Natural killer cell (primary cell): ENCODE measurements at places on chromosomes 16 and 17. TPM values are rescaled to one million over a fixed set of nuclear protein-coding genes. Genes with fewer than 3 reads are reported as not detected.
A peak's percentile ranks its signal among the peaks of the same experiment; 100 is the strongest.

Gene KCNH4
- total RNA-seq, result 0.27 TPM

- DNase-seq, result peak; percentile 88
Measured at GRCh38 chr16:89360760-89361435, 129.5 kb downstream of the ANKRD11 start.

DNA sequence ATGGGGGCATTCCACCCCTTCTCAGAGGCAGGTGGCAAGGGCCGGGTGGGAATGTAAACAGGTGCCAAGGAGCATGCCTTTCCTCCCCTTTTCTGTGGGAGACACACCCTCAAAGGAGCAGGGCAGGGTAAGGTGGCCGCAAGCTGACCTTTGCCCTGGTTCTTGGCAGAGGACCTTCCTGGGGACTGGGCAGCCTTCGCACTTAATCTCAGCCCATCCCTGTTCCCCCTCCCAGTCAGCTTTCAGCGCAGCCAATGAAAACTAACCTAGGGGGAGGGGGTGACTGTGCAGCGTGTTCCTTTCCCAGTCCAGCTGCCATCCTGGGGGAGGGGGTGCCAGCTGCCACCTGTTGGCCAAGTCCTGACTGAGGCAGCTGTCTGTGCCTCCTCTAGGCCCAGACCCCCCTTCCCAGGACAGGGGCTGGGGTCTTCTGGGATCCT, 2.8 kb downstream of the TRAF4 start:
- no peak for DNase-seq

DNA sequence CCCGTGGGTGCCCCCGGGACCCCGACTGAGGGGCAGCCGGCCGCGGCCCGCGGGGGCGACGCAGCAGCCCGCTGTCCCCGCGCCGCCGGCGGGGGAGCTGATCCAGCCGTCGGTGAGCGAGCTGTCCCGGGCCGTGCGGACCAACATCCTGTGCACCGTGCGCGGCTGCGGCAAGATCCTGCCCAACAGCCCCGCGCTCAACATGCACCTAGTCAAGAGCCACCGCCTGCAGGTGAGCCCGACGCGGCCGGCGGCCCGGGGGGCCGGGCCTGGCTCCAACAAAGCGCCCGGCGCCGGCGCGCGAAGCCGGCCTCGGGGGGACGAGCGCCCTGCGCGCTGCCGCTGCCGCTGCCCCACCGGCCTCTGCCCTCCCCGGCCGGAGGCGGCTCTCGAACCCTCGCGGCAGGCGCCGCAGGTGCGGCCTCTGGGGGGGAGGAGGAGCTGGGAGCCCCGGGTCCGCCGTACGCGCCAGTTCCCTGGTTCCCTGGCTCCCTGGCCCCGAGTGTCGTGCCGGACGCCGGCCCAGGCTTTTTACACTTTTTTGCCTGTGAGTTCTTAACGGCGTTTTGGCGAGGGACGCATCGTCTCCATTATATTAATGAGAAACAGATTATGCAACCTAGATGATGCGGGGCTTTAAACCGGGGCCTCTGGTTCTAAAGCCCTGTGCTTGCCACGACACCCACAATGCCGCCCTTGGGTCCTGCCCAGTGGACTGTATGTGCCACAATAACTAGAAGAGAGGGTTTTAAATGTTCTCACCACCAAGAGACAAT, 521 bp downstream of the ATMIN start:
- no peak for DNase-seq

Gene TVP23C
- 28.2 TPM for total RNA-seq

DNA sequence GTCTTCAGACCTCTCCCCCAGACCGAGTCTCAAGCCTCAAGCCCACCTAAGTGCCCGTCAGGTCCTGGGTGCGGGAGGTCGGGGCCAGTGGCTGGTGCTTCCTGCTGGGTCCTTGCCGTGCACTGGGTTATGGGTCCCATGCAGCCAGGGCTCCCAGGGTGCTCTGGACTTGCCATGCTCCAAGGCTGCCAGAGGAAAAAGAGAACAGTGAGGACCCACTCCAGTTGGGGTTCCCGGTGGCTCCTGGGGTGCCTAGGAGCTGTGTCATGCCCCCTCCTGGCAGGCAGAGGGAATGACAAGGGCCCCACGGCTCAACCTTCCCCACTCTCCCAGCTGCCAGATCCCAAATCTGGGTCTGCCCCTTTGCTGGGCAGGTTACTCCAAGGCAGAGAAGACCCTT, 3.8 kb downstream of the SNX20 start:
- DNase-seq, result peak; percentile 55

DNA sequence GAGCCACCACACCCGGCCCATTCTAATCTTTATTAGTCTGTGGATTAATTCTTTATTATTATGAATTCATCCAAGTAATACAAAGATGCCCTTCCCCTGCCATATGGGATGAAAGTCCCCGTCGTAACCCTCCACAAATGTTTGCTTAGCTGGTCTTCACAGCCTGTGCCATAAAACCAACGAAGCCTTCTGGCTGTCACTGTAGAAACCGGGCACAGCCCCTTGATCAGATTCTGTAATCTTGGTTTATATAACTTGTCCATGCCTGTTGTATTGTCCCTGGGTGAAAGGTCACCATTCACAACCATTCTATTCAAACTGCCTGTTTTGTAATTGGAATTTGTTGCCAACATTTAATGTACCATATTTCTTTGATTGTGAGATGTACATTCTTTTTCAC, 66.5 kb downstream of the ATP2C2 start:
- DNase-seq, result no peak

Gene NLRP1
- 209 TPM for total RNA-seq

DNA sequence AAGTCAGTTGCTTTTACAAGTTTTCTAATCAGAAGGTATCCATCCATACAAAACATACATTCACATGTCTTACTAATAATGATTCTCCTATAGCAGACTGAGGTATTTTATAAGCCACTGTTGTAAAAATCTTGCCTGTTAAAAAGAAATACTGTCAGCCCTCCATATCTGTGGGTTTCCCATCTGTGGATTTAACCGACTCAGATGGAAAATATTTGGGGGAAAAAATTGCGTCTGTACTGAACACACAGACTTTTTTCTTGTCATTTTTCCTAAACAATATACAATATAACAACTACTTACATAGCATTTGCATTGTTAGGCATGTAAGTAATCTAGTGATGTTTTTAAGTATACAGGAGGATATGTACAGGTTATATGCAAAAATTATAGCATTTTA, 90.4 kb downstream of the PARN start:
- no peak for DNase-seq

GRCh38 chr16:16143931-16144330, 79.4 kb downstream of the ABCC6 start:
- DNase-seq, result no peak

DNA sequence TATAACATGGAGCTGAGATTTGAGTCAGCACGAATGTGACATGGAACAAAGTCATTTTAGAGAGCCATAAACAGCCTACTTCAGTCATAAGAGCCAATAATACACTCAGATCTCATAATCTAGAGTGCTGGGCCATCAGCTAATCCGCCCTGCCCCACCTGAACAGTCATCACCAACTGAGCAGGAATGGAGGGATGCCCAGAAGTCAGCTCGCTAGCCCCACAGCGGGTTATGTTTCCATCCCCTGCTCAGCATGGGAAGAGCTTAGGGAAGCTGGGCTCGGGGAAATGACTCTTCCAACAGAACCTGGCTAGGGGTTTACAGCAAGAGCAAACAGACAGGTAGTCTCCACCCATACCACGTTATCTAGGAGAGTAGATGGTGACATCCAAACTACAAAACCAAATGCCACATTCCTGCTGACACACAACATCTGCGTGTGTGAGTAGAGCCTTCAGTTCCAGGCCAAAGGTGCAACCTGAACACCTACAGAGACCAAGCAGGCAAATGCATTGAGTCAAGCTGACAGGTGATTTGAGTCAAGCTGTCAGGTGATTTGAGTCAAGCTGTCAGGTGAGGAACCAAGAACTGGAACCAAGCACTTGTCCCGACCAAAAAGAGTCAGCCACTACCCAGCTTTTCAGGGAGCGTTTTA, 2.0 kb downstream of the TMEM11 start:
- no peak for DNase-seq

Gene CAVIN1
- not detected for total RNA-seq

DNA sequence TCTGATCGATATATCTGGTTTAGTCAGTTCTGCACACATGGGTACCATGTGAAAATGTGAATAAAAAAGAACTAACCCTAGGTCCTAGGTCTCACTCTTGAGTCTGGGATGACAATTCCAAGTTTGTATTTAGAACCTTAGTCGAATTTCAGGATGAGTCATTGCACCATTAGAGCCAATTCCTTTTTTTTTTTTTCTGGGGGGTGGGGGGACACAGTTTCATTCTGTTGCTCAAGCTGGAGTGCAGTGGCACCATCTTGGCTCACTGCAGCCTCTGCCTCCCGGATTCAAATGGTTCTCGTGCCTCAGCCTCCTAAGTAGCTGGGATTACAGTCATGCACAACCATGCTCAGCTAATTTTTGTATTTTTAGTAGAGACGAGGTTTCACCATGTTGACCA, 41.6 kb downstream of the SPAG9 start:
- DNase-seq, result no peak

Gene SULT1A2
- not detected for total RNA-seq

- DNase-seq, result peak; percentile 80
Measured at GRCh38 chr17:57783338-57783742, 38.2 kb upstream of the CCDC182 start.

GRCh38 chr17:78689029-78689428, 93.0 kb downstream of the CYTH1 start:
- no peak for DNase-seq

Gene KRTAP9-1
- total RNA-seq, result not detected

GRCh38 chr17:2932946-2933345, 130.5 kb downstream of the OR1D5 start:
- no peak for DNase-seq

- DNase-seq, result no peak
Measured at GRCh38 chr16:79265701-79266100, 334.8 kb downstream of the MAF start.

- DNase-seq, result no peak
Measured at GRCh38 chr17:65984299-65984698, 207.6 kb downstream of the CEP112 start.

DNA sequence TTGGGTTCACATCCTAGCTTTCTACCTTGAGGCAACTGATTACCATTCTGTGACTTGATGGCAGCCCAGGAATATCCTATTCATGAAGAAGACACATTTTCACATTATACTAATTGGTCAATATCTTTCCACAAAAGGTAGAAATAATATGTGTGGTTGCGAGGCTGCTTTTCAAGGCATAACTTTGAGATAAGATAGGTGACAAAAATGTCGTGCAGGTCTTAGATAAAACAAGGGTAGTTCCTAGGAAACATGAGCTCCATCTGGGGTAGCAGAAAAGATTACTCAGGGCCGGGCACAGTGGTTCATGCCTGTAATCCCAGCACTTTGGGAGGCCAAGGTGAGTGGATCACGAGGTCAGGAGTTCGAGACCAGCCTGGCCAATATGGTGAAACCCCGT, 22.3 kb upstream of the TEKT3 start:
- no peak for DNase-seq

Gene NUBP1
- 19.3 TPM for total RNA-seq

DNA sequence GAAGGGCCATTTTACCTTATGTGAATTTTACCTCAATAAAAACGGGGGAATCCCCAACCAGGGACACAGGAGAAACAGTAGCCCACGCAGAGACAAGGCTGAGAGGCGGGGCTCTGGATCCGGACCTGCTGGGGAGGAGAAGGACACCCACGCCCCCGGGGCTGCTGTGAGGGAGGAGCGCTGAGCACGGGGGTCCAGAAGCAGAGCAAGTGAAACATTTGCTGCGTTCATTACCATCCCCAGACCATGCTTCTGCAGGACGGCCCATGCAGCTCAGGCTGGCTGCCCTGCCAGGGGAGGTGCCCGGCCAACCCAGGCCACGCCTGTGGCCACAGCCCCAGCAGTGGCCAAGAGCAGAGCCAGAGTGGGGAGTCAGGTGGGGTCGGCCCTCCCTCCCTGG, 50.0 kb downstream of the KCNJ18 start:
- no peak for DNase-seq

GRCh38 chr17:36475346-36475970, 11.0 kb upstream of the ZNHIT3 start:
- no peak for DNase-seq

DNA sequence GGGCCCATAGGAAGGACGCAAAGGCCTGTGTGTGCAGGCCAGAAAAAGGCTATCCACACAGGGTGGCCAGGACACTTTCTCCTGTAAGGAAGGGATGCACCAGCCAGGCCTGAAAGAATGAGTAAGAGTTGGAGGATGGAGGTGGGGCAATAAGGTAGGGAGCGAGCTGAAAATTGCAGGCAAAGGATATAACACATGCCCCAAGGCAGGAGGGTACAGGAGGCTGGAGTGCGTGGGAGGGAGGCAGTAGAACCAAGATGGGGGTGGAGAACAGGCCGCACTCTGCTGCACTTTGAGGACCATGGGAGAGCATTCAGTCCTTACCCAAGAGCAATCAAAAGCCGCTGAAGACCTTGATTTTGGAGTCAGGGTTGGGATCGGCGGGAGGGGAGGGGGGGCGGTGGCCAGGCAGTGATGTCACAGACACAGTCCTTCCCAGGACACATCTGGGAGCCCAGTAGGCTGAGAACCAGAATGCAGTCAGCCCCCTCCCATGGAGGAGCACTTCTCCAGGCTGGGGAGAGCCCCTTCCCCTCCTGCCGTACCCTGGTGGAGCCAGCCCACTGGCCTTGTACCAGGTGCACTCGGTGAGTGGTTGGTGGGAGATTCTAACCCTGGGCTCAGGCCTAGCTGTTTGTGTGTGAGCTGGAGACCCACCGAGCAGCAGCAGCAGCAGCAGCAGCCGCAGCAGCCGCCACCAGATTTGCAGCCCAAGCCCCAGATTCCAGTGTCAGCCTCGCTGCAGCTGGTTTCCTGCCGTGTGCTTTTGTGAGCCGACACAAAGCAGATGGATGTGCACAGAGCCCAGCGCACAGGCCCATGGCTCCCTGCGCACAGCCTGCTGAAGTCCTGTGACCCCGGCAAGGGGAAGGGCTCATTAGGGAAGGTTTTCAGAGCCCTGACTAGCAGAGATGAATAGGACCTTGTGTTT, 17.5 kb downstream of the ANKRD40 start:
- no peak for DNase-seq

DNA sequence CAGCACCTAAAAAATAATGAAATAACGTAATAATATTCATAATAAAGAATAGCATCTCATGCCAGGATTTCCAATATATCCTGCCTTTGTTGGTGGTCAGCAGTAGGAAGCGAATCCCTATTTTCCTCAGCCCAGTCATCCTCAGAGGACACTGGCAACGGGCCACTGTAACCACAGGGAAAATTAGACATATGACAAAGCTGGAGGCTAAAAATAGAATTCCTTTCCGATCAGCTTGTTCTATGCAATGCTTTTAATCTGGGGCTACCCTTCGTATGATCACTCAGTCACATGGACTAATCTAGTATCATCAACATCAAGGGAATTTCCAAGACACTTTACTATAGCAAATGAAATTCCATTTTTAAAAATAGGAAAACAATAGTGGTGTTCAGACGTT, 246.9 kb upstream of the KCNJ16 start:
- DNase-seq, result no peak

DNA sequence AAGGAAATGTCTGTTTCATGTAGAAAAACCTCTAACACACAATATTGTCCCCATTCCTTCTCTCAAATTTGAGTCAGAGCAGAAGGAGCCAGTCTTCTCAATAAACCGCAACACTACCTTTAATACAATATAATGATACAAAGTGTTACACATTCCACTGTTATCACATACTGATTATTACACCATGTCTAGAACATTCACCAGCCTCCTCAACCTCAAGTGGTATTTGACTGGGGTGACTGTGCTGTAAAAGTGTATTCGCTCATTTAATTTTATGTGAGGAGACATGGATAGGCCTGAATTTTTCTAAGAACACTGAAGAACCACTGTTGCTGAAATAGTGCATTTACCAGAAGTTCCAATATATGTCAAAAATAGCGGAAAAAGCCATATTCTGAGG, 10.3 kb downstream of the CDYL2 start:
- DNase-seq, result no peak
